ENCODE measurements at places on chromosomes 12 and 14. TPM values are rescaled to one million over a fixed set of nuclear protein-coding genes. Genes with fewer than 3 reads are reported as not detected.

DNA sequence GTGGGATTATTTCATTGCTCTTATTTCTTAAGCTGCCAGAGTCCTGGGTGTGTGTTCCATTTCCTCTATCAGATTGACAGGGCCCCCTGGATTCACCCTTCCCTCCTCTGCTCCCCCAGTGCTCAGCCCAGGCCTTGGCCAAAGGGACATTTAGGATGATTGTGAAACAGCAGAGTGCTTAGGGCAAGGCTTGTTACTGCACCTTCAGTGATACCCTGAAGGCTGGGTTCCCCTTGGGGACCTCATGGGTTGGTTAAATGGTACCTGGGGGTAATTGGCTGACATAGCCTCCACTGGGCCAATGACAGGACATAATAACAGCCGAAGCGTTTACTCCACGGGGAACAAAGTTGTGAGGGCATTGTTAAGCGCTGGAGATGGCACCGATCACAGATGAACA is 1.3 kb upstream of the KRT72 start:
- no peak overlapping the region for H3K4me3 ChIP-seq
- DNase-seq: no peak

DNA sequence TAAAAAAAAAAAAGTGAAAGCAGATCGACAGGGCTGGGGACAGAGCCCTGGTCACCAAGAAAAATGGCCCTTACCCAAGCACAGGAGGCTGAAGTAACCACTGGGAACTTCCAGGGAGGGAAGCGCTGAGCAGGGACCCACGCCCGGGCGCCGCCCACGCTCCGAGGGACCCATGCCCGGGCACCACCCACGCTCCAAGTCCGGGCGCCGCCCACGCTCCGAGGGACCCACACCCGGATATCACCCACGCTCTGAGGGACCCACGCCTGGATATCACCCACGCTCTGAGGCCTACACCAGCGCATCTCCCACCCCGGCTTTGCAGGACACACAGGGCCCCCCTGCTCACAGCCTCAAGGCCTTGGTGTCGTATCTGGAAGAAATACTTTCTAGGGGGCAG is 25.7 kb downstream of the CHGA start:
- no peak overlapping the region for H3K27ac ChIP-seq
- H3K27me3 ChIP-seq: no peaks in the 10 kb centered on the region
- no peak overlapping the region for H3K4me3 ChIP-seq

DNA sequence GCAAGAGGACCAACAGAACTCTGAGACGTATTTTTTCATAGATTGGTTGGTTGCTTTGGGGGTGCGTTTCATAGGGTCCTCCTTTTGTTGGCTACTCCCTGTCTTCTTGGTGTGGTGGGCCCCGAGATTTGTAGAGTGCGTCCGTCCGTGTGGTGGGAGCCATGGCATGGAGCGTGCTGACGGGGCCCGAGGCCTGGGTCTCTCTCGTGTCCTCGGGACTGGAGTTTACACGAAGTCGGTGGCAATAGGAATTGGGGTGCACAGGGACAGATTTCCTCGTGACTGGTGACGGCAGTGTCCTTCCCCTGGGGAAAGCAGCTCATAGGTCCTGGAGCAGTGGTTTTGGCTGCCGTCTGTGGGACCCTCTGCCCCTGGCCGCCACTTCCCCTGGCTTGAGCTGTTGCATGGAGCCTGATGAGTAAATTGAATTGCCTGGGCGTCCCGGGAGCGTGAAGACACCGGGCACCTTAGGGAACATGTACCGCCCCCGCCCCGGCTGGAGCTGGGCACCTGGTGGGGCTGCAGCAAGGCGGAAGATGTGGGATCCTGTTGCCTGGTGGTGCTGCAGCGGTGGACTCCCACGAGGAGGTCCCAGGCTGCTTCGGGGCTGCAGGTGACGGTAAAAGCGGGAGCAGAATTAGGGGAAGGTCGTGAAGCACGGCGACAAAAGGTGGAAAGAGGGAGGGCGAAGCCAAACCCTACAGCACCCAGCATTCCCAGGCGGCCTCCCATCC is 153.7 kb upstream of the ALG10B start:
- H3K4me3 ChIP-seq: no peak overlapping the region
- DNase-seq: no peak
- no peaks in the 10 kb centered on the region for H3K4me1 ChIP-seq
- H3K36me3 ChIP-seq: no peaks in the 10 kb centered on the region
- H3K27ac ChIP-seq: no peak overlapping the region

GRCh38 chr14:91858536-91859275 is 8.6 kb downstream of the TC2N start:
- no peak for DNase-seq
- no peaks in the 10 kb centered on the region for H3K27me3 ChIP-seq
- peak overlapping the region; percentile 66 for H3K27ac ChIP-seq

GRCh38 chr14:58783792-58784511 is 146.2 kb downstream of the DACT1 start:
- H3K27ac ChIP-seq: no peak overlapping the region
- no peaks in the 10 kb centered on the region for H3K27me3 ChIP-seq
- no peaks in the 10 kb centered on the region for H3K4me1 ChIP-seq
- H3K36me3 ChIP-seq: no peaks in the 10 kb centered on the region
- H3K4me3 ChIP-seq: no peak overlapping the region

GRCh38 chr14:72888192-72888591 is 5.7 kb downstream of the DPF3 start:
- H3K27me3 ChIP-seq: peaks cover 3% of the 10 kb centered on the region
- peaks cover 6% of the 10 kb centered on the region for H3K4me1 ChIP-seq
- no peak overlapping the region for H3K4me3 ChIP-seq
- H3K27ac ChIP-seq: no peak overlapping the region
- no peak for DNase-seq

- DNase-seq: no peak
- H3K4me3 ChIP-seq: no peak overlapping the region
- H3K27ac ChIP-seq: no peak overlapping the region
Observed at GRCh38 chr12:3718100-3718499, 34.8 kb downstream of the CRACR2A start.

- no peak overlapping the region for H3K27ac ChIP-seq
- no peaks in the 10 kb centered on the region for H3K4me1 ChIP-seq
- no peaks in the 10 kb centered on the region for H3K36me3 ChIP-seq
- no peaks in the 10 kb centered on the region for H3K27me3 ChIP-seq
Observed at GRCh38 chr12:98579347-98579746, 14.1 kb upstream of the SLC25A3 start.

GRCh38 chr14:22471545-22472121 is 117.4 kb downstream of the DAD1 start:
- H3K36me3 ChIP-seq: no peaks in the 10 kb centered on the region
- no peaks in the 10 kb centered on the region for H3K4me1 ChIP-seq
- DNase-seq: no peak
- H3K27ac ChIP-seq: no peak overlapping the region
- no peaks in the 10 kb centered on the region for H3K27me3 ChIP-seq
- H3K4me3 ChIP-seq: no peak overlapping the region

- no peak for DNase-seq
- H3K4me1 ChIP-seq: no peaks in the 10 kb centered on the region
- H3K27me3 ChIP-seq: no peaks in the 10 kb centered on the region
- H3K4me3 ChIP-seq: no peak overlapping the region
- H3K36me3 ChIP-seq: no peaks in the 10 kb centered on the region
Observed at GRCh38 chr12:9052610-9053009, 63.1 kb downstream of the A2M start.

- H3K27ac ChIP-seq: peak overlapping the region; percentile 85
- DNase-seq: peak; percentile 84
- H3K27me3 ChIP-seq: no peaks in the 10 kb centered on the region
- H3K4me1 ChIP-seq: no peaks in the 10 kb centered on the region
Observed at GRCh38 chr14:63922696-63923421, 70.1 kb downstream of the SYNE2 start.

DNA sequence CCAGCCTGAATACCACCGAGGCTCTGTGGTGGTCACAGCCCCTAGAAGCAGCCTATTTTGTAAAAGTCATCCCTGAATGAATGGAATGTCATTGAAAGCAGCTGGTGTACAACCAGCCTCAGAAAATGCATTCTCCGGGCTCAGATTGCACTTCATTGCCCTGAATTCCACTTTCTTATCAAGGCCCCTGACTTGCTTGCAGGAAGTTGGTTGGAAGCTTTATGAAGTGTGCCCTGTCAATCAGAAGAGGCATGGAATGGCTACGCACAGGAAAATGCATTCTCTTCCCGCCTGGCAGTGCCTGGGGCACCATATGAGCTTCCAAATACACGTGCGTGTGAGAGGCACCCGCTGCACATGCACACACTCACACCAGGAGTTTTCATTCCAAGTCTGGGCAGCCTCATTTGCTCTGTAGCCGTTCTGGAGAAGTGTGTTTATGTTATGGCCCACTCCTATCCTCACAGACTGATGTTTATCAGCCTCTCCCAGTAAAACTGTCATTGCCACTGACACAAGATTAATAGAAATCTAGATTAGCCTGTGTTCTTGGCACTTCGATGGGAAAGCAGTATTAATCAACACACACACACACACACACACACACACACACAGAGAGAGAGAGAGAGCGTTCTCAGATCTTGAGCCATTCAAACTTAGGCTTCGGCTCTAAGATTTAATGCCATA is 63.9 kb downstream of the NUAK1 start:
- peaks cover 64% of the 10 kb centered on the region for H3K4me1 ChIP-seq
- no peak overlapping the region for H3K4me3 ChIP-seq
- no peak for DNase-seq
- peak overlapping the region; percentile 88 for H3K27ac ChIP-seq
- peaks cover 10% of the 10 kb centered on the region for H3K36me3 ChIP-seq

DNA sequence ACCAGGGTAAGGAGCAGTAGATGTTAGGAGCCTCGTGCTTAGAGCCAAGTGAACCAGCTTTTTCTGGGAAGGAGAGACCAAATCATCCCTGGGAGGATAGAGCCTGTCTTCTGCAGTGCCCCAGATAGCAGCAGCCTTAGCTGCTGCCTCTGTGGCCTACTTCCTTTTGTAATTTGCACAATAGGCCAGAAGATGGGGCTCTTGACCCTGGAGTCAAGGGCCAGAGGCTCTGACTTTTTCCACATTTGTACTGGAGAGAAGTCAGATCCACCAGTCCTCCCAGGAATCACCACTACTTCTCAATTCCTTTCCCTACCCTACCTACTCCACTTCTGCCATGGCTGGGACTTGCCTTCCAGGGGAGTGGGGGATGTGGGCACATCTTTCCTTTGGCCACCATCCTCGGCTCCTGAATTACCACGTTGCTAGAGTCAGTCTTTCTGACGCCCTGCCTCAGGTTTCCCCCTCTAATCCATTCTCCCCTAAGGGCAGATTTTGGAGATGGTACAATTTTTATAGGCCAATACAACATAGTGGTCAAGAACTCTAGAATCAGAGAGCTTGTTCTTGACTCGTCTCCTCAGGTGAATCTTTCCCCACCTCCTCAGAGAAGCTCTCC is 3.3 kb upstream of the SLC4A8 start:
- no peaks in the 10 kb centered on the region for H3K27me3 ChIP-seq
- no peaks in the 10 kb centered on the region for H3K36me3 ChIP-seq
- no peak overlapping the region for H3K27ac ChIP-seq
- H3K4me1 ChIP-seq: peaks cover 8% of the 10 kb centered on the region

GRCh38 chr12:80798281-80798680 is 81.6 kb downstream of the MYF5 start:
- H3K4me3 ChIP-seq: no peak overlapping the region
- DNase-seq: no peak
- H3K27me3 ChIP-seq: no peaks in the 10 kb centered on the region
- no peaks in the 10 kb centered on the region for H3K36me3 ChIP-seq

DNA sequence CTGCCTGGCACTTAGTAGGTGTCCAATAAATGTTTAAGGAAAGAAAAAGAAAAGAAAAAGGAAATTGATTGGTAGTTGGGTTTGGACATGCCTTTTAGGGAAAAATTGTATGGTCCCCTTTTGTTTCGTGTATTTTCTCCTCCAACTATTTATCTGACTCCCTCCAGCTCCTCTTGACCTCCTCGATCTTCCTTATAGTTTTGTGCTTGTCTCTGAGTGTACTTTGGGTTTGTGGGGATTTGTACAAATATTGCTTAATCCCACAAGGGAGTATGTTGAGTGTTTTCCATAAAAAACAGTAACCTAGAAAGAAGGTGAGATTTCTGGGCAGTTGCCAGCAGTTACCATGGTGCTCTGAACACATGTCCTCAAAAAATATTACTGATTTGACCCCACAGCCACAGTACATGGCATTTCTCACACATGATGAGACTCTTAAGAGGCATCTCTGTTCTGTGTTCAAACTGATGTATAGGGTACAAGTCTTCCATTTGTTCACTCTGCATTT is 15.7 kb downstream of the PLEKHG7 start:
- no peaks in the 10 kb centered on the region for H3K27me3 ChIP-seq
- H3K36me3 ChIP-seq: no peaks in the 10 kb centered on the region
- no peak overlapping the region for H3K4me3 ChIP-seq
- no peak overlapping the region for H3K27ac ChIP-seq

The KERA gene
- total RNA-seq: not detected

The LRRC10 gene
- not detected for total RNA-seq

The CLEC9A gene
- total RNA-seq: not detected

The ALX1 gene
- total RNA-seq: not detected

The KRT84 gene
- total RNA-seq: not detected

The C12orf54 gene
- not detected for total RNA-seq

The NPFF gene
- total RNA-seq: 2.8 TPM

The SLC25A29 gene
- total RNA-seq: 193 TPM

The ALDH1L2 gene
- 68.9 TPM for total RNA-seq

The KRT79 gene
- total RNA-seq: not detected

The SERPINA10 gene
- total RNA-seq: not detected

All from ascending aorta (tissue), 2 donors.